ENCODE measurements at places on chromosomes 6 and 20.
A peak's percentile ranks its signal among the peaks of the same experiment; 100 is the strongest.

GRCh38 chr6:167704396-167704901 is 122.3 kb upstream of the AFDN start:
- no peak for DNase-seq

DNA sequence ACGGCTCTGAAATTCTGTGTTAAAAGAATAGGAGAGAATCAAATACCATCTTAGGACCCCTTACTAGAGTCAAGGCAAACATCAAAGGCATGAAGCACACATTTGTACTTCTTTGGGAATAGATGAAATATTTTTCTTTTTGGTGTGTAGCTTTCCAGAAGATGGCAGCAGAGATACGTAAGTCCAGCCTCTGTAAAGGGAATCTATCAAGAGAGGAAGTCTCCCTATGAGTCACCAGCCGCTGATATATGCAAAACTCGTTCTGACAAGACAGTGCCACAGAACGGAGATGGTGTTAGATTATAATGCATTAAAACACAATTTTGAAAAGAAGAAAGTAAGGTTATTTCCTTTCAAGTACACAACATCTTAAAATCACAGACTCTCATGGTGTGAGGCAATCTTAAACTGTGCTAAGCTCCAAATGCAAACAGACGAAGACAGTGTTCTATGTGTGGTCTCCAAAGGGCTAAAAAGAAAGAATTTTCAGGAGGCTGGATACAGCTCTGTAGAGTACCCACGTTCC is 120.0 kb upstream of the AGPAT4 start:
- peak; percentile 88 for DNase-seq

- DNase-seq, result peak; percentile 35
Observed at GRCh38 chr20:2379511-2380229, 1.0 kb upstream of the TGM6 start.

DNA sequence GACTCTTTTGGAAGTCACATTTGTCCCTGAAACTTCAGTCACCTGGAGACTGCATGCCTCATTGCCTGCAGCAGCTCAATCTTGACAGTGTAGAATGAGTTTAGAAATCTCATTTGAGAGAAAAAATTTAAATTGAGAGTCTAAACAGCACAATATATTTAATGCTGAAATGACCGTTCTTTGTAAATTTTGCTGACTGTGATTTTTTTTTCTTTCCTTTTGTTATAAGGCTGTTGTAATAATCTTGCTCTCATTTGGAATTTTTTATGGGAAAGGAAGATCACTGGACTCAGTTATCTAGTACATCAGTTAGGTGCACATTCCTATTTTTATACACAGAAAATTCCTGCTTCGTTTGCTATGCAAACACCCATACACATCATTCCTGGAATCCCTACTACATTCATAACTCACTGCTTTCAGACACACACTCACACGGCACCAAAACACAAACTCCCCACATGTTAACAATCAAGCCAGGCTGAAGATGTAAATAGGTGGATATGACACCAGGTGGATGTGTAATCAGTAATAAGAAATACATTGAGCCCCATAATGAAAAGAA is 43.8 kb downstream of the PTCHD4 start:
- DNase-seq, result no peak

DNA sequence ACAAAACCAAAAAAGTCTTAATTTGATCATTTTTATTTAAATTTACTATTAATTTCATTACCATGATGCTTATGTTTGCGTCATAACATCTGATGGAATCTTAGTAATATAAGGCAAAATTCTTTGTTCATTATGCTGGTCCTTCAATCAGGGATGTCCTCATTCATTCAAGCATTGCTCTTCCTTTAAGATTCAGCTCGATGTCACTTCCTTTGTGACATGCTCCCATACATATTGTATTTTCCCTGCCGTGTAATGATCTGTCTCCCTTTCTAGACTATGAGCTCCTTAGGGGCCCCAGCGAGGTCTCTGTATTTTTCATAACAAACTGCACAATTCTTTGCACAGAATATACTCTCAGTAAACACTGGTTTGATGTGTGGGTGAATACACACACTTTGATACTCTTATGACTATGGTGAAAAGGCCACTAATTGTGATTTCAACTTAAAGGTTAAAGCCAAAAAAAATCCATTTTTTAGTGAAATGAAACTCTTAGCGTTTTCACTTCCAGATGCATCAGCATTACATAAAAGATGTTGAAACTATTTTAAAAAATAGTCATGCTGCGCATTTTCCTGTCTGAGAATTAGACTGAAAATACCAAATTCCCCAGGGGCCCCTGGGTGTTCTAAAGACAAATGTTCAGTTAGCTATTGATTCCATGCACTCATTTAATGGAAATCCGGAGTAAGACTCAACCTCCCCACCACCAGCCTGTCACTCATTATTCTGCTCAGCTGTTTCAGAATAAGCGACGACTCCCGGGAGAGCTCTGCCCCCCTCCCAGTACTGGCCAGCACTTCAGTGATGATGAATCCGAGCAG is 169.7 kb downstream of the ATXN1 start:
- DNase-seq, result peak; percentile 21

GRCh38 chr6:84078335-84078734 is 44.8 kb downstream of the MRAP2 start:
- DNase-seq, result no peak

GRCh38 chr6:29965563-29965872 is 23.2 kb downstream of the HLA-A start:
- DNase-seq, result no peak

GRCh38 chr6:19665613-19665909 is 171.6 kb upstream of the ID4 start:
- DNase-seq, result no peak

DNA sequence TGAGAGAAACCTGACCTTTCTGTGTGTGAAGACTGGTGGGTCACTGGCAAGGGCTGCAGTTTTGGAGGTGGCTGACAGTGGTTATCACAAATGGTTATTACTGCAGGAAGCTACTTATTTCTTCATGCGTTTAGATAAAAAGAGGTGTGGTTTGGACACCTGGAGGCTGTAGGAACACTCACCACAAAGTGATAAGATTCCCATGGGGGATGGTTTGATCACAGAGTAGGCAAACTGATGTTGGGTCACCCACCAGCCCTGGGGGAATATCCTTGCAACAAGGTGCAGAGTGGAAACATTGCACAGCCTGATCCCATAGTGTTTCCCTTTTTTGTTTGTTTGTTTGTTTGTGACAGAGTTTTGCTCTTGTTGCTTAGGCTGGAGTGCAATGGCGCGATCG is 33.9 kb upstream of the RNGTT start:
- peak; percentile 50 for DNase-seq

DNA sequence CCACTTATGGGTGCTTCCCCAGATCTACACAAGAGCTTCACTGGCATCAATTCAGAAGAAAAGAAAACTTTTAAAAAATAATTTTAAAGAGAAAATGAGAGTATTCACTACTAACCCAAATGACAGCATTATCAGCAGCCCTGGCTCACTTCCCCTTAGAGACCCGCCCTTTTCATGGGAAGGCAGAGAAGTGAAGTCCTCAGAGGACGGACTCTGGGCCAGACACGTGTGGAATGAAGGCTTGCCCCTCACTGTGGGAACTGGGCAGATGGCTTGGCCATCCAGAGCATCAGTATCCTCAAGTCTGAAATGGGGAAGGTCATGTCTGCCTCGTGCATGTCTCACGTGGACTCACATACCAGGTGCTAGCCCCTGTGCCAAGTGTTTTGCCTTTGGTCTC is 63.5 kb downstream of the JAG1 start:
- no peak for DNase-seq

DNA sequence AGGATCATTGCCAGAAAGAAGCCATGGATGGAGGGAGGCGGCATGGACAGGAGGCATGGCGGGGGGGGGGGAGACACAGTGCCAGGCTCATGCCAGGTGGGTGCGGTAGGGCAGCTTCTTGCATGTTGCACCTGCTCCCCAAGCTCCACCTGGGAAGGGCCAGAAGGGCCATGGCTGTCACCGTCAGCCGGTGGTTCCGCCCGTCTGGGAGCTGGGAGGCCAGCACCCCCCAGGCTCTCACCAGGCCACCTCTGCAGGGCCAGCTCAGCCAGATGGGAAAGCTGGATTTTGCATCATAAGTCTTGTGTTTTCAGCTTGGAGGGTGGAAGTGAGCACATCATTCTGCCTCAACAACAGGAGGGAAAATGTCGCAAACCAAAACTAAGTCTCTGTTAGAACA is 404.7 kb downstream of the TAF4 start:
- no peak for DNase-seq

DNA sequence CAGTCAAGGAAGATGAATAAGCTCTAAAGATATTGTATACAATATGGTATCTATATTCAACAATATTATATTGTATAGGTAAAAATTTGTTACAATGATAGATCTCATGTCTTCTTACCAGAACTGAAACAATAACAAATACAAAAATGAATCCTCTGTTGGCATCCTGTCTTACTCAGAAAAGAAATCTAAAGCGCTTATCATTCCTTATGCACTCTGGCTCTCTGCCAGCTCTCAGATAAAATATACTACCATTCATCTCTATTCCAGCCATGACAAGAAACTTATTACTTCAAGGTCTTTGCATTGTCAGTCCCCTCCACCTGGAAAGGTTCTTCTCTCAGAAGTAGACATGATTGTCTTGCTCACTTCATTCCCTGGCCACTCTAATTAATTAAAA is 138.6 kb downstream of the THEMIS start:
- no peak for DNase-seq

GRCh38 chr6:32196682-32197616 is 4.5 kb upstream of the GPSM3 start:
- DNase-seq, result no peak

DNA sequence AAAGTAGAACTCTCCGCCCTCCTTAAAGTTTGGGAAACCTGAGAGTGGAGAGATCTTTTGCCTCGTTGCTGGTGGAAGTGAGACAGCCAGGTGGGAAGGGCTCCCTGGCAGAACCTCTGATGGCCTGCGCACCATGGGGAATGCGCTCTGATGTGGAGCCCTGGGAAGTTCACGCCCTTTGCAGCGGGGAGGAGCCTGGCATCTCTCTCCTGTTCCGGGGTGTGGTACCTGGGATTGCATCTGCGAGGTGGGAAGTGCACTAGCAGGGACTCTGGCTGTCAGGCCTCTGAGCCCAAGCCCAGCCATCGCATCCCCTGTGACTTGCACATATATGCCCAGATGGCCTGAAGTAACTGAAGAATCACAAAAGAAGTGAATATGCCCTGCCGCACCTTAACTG is 159.8 kb downstream of the AKAP7 start:
- no peak for DNase-seq

GRCh38 chr6:34515473-34516387 is 40.4 kb downstream of the SPDEF start:
- DNase-seq, result no peak

DNA sequence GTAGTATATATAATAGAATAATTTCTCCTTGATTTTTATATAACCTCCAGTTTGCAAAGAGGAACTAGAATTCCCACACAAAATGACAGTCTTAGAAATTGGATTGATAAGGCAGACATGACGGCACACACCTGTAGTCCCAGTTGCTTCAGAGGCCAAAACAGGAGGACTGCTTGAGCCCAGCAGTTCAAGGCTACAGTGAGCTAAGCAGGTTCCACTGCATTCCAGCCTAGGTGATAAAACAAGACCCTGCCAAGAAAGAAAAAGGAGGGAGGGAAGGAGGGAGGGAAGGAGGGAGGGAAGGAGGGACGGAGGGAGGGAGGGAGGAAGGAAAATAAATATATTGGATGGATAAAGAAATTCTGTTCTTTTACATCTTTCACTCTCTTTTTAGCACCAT is 77.6 kb upstream of the SASH1 start:
- no peak for DNase-seq

GRCh38 chr20:64277571-64278316 is 22.2 kb downstream of the PCMTD2 start:
- DNase-seq, result no peak

- DNase-seq, result no peak
Observed at GRCh38 chr20:59987135-59987534, 28.9 kb downstream of the CDH26 start.

DNA sequence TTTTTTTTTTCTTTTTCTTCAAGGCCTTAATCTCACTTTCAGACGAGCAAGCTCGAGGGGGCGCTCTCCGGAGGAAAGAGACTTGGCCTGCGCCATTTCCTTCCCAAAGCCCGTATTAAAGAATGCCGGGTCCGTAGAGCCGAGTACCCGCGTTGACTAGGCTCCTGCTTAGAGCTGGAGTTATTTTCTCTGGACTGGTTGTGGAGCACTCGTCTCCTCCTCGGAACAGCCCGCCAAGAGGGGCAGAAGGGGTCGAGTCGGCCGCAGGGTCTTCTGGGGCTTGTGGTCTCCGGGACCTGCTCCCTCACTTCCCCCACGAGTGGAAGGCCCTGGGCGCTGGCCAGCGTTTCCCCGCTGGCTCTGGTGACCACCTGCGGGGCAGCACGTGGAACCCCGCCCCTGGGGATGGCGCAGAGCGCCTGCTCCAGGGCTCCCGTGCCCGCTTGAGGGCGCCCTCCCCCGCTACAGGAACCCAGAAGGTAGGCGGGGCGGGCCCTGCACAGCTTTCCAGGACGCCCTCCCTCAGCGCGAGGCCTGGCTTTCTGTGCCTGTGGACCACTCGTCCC is 2.7 kb upstream of the MEI4 start:
- DNase-seq, result no peak

DNA sequence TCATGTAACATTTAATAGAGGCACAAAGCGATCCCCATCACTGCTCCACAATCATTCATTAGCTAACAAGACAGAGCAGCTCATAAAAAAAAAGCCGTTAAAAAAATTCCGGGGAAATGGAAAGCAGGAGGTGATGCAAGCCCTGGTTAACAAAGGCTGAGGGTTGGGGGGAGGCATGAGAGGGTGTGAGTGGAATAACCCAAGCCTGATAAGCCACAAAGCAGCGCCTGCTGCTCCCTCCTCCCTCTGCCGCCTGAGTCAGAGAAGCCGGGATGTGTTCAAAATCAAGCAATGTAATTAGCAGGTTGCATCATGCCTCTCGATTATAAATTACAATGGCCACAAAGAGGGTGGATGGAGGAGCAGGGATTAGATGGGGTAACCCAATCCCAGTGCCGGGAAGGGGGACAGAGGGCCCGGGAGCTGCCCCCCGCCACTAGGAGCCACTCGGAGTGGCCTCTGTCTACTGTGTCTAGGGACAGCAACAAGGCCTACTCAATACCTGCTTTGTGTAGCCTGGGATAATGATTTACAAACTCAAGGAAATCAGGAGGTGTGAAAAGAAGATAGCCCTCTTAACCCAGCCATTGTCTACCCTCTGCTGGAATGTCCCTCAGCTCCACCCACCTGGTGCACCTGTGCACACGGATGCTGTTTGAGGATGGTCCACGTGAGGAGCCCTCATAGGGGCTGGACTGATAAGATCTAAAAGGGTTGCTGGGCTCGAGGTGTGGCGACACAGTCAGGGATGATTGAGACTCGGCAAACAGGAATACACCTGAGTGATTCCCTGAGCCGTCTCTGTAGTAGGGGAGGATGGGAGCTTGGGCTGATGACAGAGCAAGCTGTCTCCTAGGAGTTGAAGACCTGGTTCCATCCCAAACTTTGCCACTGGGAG is 156.9 kb downstream of the VEGFA start:
- peak; percentile 98 for DNase-seq

- peak; percentile 43 for DNase-seq
Observed at GRCh38 chr6:2760882-2761842, 4.0 kb upstream of the WRNIP1 start.

Data from NB4 (cell line).